ENCODE measurements at places on chromosomes 7 and 10.

GRCh38 chr7:46321556-46322205 is 400.6 kb upstream of the IGFBP3 start:
- no peak for DNase-seq

DNA sequence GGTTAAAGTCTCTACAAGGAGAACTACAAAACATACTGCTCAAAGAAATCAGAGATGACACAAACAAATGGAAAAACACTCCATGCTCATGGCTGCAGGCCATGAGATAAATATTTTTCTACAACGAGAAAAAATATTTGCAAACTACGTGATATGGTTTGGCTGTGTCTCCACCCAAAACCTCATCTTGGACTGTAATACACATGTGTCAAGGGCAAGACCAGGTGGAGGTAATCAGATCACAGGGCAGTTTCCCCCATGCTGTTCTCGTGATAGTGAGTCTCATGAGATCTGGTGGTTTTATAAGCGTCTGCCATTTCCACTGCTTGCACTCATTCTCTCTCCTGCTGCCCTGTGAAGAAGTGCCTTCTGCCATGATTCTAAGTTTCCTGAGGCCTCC is 57.8 kb downstream of the COA1 start:
- DNase-seq, result no peak

DNA sequence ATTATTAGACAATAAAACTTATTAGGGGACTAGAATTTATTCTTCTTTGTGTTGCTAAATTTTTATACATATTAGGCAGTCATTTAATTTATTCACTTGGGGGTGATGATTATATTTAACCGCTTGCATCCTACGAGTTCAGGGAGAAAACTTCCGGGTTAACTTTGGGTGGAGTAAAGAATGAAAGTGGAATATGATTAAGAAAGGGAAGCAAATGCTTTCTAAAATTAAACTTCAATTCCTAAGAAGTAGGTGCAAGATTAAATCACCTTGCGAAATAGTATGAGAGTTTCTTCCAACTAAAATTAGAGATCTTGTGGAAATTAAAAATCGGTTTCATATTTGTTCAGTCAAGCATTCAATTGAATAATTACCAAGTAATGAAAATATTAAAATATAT is 33.5 kb downstream of the MRC1 start:
- DNase-seq, result no peak

- DNase-seq, result no peak
Observed at GRCh38 chr10:87771871-87772500, 46.0 kb downstream of the ATAD1 start.

GRCh38 chr10:70649526-70649925 is 22.8 kb upstream of the ADAMTS14 start:
- DNase-seq, result no peak

GRCh38 chr10:119007211-119007574 is 22.3 kb upstream of the NANOS1 start:
- no peak for DNase-seq

- DNase-seq, result no peak
Observed at GRCh38 chr7:21251151-21251800, 176.6 kb upstream of the SP4 start.

DNA sequence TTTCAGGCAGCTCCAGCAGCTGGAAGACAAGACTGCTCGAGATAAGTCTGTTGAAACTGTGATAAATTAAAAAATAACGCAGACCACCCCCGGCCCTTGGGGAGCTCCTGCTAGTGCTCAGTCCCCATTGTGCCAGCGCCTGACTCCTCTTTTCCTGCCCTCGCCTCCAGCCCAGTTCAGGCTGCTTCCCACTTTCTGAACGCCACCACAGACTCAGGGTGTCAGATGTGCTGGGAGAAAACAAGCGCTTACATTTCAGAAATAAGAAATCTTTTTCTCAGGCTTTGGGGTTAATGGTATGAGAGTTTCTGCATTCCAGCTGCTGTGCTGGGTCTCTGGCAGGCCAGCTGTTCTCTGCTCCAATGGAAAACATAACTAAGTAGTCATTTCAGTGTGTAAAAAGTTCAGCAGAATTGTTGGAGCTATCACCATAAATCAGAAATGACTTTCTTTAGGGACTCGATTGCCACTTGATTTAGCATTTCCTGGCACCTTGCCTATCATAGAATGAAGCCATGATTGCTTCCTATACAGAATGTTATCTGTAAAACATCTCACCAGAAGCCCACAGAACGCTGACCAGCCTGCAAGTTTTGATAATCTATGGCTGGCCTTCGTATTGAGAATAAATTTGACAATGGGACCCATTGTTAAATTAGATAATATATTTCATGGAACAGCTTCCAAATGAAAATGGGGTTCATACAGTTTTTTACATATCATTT is 257.0 kb upstream of the ZNF32 start:
- no peak for DNase-seq

GRCh38 chr7:45703911-45704682 is 129.9 kb downstream of the ADCY1 start:
- DNase-seq, result no peak

GRCh38 chr7:99041526-99041925 is 102.4 kb downstream of the SMURF1 start:
- no peak for DNase-seq

- no peak for DNase-seq
Observed at GRCh38 chr7:45601816-45602540, 27.8 kb downstream of the ADCY1 start.

DNA sequence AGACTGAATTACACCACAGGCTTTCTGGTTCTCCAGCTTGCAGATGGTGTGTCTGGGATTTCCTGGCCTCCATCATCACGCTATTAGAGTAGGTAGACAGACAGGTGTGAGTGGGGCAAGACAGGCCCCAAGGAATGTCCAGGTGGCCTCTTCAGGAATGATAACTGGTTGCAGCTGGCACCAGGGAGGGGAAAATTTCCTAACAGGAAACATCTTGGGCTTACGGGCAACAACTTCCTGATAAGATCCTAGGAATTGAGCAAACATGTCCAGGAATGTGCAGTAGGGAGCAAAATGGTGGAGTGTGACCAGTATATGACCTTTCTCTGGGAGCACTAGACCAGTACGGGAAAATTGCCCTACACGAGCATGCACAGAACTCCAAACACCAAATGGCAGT is 11.3 kb downstream of the XRCC2 start:
- DNase-seq, result no peak
